ENCODE measurements at places on chromosomes 3 and 15.

GRCh38 chr3:100879195-100879810 lies 113.9 kb downstream of the ABI3BP start:
- DNase-seq: no peak

GRCh38 chr3:59782664-59783063 lies 732.8 kb upstream of the CFAP20DC start:
- no peak for DNase-seq

- no peak for DNase-seq
These were observed 237.8 kb upstream of the GADL1 start for GRCh38 chr3:31132132-31132769.

DNA sequence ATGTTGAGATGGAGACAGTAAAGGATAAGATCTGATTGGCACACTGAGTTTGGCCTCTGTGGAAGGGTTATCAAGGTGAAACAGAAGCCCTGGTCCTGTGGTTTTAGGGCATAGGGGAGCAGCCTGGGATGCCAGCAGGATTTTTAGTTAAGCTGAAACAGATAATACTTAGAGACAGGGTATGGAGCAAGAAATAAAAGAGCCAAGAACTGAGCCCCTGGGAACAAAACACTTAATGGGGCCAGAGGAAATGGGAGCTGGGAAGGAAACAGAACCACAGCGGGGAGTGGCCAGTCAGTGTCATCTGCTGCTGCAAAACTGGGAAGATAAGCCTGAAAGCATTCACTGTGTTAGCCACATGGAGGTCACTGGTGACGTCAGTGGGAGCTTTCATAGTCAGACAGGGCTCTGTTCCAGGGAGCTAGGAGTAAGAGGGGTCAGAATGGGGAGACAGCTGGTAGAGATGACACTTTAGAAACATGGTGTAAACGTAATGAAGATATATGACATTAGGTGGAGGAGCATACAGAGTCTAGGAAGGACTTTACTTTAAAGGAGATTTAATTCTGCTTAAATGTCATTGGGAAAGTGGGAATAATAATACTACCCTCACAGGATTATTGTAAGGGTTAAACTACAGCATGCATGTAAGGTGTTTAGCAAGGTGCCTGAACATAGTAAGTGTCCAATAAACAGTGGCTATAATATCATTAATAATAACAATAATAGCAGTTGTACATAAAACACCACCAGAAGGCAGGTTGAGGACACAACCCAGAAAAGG lies 172.7 kb upstream of the CTNNB1 start:
- DNase-seq: peak; percentile 75

DNA sequence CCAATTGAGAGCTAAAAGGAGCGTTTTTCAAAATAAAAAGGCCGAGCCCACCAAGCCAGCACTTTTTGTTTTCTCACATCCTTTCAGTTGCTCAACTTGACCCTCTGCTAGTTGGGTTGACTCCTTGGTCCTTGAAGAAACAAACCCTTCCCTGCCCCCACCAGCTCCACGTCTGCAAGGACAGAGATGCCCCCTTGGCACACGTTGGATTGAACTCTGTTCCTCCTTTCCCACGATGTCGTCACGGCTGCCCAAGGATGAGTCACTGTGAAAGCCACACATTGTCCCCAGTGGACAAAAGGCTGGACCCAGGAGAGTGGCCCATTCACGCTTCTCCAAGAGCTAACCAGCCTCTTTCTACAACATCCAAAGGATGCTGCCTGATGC lies 43.0 kb upstream of the SPATA12 start:
- DNase-seq: no peak

GRCh38 chr15:99427210-99427609 lies 138.6 kb upstream of the MEF2A start:
- DNase-seq: peak; percentile 20

DNA sequence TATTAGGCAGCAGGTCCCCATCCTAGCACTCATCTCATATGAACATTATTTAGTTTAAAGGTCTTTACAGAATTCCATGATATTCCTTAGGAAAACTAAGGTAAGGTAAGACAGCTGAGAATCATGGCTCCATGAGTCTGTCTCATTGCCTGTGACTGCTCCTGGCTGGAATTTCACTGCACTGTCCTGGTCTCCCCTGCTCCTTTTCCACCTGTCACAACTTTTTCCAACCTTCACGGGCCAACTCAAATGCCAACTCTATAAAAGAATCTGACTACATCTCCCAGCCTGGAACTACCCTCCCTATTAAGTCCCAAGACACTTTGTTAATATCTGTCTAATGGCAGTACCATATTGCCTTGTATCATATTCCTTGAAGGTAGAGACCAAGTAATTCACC lies 7.6 kb downstream of the CNBP start:
- DNase-seq: no peak

DNA sequence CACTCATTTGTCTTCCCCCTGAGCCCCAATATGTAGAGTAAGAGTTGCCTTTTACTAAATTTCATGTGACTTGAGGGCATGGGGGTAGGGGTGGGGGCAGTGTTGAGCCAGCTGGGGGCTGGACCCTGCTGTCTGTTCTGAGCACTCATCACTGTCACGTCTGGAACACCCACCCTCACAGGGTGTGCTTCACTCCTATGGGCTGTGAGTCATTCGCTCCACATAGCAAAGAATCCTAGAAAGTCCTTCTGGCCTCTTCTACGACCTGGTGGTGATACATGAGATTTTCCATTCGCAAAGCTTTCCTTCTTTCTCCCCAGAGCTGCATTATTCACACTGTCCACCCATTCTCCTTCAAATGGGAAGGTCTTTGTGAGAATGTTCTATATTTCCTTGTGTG lies 43.6 kb upstream of the MGLL start:
- no peak for DNase-seq

DNA sequence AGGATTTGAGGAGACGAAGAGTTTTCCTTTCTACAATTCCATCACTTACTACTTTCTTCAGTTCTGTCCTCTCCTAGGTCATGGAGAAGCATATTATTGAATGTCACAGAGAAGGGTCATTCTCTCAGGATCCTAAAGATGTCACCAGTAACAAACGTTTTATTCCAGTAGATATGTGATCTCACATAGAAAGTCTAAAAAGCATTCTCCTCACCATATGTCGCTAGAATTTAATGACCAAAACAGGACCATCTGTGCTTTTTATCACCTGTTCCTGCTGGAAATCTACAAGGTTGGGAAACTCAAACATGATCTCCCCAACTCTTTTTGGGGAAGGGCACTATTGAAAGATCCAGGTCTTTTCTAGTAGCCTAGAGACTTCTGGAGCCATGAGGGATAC lies 24.0 kb upstream of the FRMD5 start:
- no peak for DNase-seq

DNA sequence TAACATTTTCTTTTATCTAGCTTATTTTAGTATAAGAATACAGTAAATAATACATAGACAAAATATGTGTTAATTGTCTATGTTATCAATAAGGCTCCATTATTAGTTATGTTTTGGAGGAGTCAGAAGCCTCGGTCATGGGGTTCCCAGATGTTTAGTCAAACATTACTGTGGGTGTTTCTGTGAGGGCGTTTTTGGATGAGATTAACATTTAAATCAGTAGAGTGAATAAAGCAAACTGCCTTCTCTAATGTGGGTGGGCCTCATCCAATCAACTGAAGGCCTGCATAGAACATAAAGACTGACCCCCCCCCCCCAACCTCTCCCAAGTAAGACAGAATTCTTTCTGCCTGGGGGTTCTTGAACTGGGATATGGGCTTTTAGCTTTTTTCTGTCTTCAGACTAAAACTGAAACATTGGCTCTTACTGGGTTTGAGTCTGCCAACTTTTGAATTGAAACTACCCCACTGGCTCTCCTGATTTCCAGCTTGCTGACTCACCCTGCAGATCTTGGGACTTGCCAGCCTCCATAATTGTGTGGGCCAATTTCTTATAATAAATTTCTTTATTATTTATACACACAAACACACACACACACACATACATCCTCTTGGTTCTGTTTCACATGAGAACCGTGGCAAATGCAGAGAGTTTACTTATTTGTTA lies 192.0 kb downstream of the TPRG1 start:
- DNase-seq: no peak
